ENCODE measurements at places on chromosomes 12 and 14.

DNA sequence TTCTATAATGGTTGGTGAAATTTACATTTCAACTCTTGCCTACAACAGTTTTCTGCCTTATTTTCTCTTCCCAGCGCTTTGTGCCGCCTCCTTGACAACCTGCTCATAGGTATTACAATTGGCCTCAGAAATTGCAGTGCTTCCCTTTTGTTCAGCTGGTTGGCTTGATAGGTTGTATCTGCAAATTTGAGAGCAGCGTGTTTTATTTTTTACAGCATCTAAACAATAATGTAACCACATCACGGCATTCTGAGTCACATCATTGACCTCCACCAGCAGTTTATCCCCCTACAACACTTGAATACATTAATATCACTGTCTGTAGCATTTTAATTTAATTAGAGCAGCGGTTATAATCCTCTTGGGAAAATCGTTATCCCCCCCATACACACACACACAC, 99.4 kb downstream of the ETV6 start:
- no peak for DNase-seq

GRCh38 chr14:70904373-70904772, 2.9 kb upstream of the PCNX1 start:
- no peak for DNase-seq

DNA sequence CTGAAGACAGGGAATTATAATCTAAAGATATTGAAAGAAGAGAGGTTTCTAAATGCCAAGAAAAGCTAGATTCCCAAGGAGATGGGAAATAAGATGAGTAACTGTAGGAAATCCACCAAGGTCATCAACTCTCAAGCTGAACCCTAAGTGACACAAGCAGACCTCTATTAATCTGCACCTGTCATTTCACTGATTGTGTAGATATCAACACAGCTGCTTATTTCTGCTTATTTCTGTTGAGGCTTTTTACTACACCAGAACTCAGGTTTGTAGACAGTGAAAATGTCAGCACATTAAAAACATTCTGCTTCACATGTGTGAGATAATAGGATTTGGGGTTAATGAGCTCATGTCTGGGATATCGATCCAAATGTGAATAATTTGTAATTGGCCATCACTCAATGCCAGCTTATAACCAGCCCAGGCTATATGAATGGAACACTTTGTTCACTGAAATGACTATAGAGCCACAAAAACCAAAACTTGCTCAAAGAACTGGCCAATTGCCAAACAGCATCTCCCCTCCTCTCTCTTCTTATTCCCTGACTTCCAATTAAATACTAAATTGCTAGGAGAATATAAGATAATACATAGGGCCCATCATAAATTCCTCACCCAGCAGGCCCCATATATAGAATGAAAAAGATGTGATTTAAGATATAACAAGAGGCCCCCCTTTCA, 188.7 kb upstream of the ARID2 start:
- DNase-seq, result no peak

- peak; percentile 36 for DNase-seq
Measured at GRCh38 chr12:46944088-46944487, 118.3 kb upstream of the SLC38A4 start.

- no peak for DNase-seq
Measured at GRCh38 chr12:21433525-21433924, 3.9 kb upstream of the PYROXD1 start.
